ENCODE measurements at places on chromosomes 7 and 10.

- DNase-seq = no peak
Measured at GRCh38 chr7:98548971-98549370, 68.1 kb upstream of the NPTX2 start.

- no peak for DNase-seq
Measured at GRCh38 chr7:131889572-131890150, 333.2 kb upstream of the PODXL start.

- peak; percentile 60 for DNase-seq
Measured at GRCh38 chr7:18352339-18353255, 143.0 kb upstream of the HDAC9 start.

- DNase-seq = peak; percentile 55
Measured at GRCh38 chr10:129446183-129446581, 20.9 kb upstream of the MGMT start.

DNA sequence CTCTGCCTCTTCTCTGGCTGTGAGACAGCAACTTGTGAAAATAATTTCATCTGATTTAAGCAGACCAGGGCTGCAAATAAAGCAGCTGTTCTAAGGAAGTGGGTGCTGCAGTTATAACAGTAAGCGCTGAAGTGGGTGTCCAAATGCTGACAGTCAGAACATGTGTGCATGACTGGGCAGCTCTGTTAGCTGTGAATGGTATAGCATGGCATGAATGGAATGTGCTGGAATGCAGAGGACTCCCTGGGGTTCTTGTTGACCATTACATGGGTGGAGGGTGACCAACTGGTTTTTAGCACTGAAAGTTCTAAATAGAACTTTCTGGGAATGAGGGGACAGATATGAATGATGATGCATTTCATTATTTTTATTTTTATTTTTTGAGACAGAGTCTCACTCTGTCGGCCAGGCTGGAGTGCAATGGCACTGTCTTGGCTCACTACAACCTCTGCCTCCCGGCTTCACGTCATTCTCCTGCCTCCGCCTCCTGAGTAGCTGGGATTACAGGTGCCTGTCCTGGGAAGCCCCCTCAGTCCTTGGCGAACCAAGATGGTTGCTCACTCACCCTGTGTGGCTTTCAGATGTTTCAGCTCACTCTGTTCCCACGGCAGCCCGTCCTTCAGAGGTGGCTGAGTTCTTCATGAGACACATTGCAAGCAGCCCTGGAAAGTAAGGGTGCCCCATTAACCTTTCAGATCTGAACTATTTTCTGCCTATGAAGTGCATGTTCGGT lies 319.8 kb upstream of the PHYHIPL start:
- DNase-seq = peak; percentile 94

- no peak for DNase-seq
Measured at GRCh38 chr10:111593578-111593977, 516.7 kb downstream of the ADRA2A start.

- no peak for DNase-seq
Measured at GRCh38 chr7:116572036-116572435, 47.2 kb downstream of the CAV1 start.

- no peak for DNase-seq
Measured at GRCh38 chr7:151186640-151187408, at the start of gene ASB10. TSS of gene ASB10 (minus strand) at chr7:151187250. CDS start at chr7:151187130, 120 bp downstream.

DNA sequence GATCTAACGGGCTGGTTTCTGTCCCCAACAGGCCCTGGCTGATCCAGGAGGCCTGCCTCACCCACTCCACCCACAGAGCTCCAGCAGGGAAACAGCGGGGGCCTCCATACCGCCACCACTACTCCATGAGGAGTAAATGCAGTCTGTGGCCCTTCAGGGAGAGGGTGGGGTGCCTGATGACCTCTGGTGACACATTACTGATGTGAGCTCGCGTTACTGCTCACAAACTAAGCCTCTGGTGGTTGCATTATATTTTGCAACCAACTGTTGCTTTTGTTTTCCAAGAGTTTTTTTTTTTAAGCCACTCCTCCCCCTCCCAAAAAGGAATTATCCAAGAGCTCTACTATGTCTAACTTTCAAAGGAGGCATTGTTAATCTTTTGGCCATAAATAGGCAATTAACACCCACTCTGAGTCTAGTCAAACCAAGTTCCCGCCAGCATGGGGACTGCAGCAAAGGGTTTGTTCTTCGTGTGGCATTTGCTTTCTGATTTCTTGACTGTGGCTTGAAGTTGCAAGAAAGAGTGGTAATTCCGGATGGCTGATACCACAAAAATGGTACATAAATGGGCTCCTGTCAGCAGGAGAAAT lies 72.6 kb downstream of the FAM53B start:
- DNase-seq = peak; percentile 82

GRCh38 chr7:26440233-26441001 lies 148.8 kb downstream of the SNX10 start:
- no peak for DNase-seq

DNA sequence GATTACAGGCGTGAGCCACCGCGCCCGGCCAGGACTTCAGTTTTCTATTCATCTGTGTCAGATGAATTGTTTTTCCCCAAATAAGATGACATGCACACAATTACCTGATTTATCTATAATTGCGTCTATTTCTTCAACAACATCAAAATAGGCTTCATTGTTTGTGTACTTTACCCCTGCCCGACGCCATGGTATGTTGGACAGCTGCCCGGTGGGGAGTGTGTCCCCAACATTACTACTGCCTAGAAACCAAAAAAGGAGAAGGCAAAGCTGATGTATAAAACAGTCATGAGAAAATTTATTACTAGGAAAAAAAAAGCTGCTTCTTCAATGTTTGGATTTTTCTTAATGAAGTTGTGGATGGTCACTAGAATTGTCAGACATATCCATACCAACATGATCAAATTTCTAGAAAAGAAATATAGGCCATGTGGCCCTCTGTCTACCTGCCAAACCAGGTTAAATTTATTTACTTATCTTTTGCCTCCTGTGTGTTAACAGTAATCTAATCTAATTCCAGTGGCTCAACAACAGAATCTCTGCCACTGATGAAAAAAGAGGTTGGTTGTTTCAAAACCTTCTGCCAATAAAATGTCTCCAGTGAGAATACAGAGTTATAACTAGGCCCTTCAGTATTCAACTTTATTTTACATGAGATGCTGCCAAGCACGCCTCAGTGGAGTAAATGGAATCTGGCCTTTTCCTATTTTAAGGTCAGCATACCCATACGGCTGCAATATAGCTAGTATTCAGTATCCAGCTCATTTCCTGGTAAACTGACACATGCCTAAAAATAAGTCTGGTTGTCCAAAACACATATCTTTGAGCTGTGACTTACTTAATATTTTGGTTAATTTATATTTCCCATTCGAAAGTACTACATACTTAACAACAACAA lies 16.5 kb downstream of the AP3M1 start:
- DNase-seq = no peak

DNA sequence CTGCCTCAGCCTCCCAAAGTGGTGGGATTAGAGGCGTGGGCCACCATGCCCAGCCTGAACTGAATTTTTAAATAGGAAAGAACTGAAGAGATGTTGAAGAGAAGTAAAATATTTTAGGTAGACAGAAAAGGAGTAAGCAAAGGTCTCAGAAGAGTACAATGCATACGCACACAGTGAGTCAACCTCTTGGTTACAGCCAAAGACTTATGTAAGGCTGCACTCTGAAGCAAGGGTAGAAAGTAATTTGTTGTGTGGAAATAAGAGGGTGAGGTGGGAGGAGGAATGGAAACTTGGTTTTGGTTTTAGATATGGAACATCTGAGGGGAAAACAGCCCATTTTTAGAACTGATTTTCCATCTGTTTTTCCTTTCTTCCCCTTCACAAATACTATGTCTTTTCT lies 17.6 kb downstream of the KRIT1 start:
- no peak for DNase-seq

DNA sequence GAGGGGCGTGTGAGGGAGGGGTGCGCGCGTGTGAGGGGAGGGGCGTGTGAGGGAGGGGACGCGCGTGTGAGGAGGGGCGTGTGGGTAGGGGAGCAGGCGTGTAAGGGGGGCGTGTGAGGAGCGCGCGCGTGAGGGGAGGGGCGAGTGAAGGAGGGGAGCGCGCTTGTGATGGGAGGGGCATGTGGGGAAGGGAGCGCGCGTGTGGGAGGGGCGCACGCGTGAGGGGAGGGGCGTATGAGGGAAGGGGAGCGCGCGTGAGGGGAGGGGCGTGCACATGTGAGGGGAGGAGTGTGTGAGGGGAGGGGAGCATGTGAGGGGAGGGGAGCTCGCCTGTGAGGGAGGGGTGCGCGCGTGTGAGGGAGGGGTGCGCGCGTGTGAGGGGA lies 19.1 kb downstream of the MXI1 start:
- peak; percentile 95 for DNase-seq

GRCh38 chr7:4273566-4274230 lies 408.4 kb upstream of the FOXK1 start:
- DNase-seq = no peak

- no peak for DNase-seq
Measured at GRCh38 chr10:45082176-45082575, 81.5 kb downstream of the ZNF22 start.

- DNase-seq = no peak
Measured at GRCh38 chr10:22454634-22455033, 109.3 kb downstream of the SPAG6 start.
